ENCODE measurements at places on chromosomes 1 and 21.

GRCh38 chr1:26782521-26783212 lies 5.1 kb upstream of the PIGV start:
- DNase-seq = peak; percentile 38

DNA sequence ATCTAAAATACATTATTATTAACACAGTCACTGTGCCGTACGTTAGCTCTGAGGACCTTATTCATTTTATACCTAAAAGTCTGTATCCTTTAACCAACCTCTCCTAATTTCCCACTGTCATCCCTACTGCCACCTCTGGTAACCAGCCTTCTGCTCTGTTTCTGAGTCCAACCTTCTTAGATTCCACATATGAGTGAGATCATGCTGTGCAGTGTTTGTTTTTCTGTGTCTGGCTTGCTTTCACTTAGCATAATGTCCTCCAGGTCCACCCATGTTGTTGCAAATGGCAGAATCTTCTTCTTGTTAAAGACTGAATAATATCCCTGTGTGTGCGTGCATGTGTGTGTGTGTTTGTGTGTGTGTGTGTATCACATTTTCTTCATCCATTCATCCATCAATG lies 64.2 kb downstream of the ETS2 start:
- no peak for DNase-seq

GRCh38 chr1:55262822-55263221 lies 47.7 kb upstream of the USP24 start:
- DNase-seq = no peak

- DNase-seq = no peak
Measured at GRCh38 chr1:51240084-51240483, 4.0 kb downstream of the RNF11 start.

DNA sequence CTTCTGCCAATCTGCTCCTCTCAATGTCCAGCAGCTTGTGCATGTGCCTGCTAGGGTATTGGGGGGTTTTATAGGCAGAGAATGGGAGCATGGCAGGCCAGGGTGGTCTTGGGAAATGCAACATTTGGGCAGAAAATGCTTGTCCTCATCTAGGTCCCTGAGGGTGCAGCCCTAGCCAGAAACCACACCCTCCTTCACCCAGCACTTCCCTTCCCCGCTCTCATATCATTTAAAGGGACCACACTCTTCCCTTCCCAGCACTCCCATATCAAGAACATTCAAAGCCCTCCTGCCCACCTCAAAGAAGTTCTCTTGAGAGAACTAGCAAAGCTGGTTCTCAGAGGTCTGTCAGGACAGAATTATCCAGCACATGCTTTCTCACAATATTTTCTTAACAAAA lies 62.1 kb downstream of the HSD3B1 start:
- peak; percentile 43 for DNase-seq

DNA sequence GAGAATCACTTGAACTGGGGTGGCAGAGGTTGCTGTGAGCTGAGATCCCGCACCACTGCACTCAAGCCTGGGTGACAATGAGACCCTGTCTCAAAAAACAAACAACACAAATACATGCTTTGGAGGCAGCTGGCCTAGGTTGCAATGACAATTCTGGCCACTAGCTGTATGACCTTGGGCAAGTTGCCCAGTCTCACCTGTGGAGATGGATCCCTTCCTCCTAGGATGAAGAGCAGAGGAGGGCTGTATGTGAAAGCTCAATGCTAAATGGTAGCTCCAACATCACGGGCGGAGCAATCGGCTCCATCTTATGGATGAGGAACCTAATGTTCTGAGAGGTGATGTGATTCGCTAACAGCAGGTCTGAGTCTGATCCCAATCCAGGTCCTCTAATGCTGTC lies 20.6 kb downstream of the ADORA1 start:
- DNase-seq = no peak

DNA sequence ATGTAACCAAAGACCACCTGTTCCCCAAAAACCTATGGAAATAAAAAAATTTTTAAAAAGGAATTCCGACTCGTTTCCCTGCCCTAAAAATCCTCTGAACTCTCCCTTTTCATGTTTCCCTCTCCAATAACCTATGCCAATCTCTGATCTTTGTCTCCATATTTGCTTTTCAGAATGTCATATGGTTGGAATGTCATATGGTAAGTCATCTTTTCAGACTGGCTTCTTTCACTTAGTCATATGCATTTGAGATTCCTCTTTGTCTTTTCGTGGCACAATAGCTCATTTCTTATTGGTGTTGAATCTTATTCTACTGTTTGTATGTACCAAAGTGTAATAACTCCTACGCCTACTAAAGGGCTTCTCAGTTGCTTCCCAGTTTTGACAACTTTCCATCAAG lies 117.5 kb downstream of the BACH1 start:
- no peak for DNase-seq

DNA sequence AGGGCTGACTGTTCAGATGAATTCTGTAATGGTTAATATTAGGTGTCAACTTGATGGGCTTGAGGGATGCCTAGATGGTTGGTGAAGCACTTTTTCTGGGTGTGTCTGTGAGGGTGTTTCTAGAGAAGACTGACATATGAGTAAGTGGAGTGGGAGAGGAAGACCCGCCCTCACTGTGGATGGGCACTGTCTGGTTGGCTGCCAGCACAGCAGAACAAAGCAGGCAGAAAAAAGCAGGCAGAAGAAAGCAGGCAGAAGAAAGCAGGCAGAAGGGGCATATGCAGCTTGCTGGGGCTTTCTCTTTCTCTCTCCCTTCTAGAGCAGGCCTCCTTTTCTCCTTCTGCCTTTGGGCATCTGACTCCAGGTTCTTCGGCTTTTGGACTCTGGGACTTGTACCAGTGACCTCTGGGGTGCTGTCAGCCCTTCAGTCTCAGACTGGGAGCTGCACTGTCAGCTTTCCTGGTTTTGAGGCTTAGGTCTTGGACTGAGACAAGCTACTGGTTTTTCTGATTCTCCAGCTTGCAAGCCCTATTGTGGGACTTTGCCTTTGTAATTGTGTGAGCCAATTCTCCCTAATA lies 42.9 kb upstream of the CD2 start:
- no peak for DNase-seq

DNA sequence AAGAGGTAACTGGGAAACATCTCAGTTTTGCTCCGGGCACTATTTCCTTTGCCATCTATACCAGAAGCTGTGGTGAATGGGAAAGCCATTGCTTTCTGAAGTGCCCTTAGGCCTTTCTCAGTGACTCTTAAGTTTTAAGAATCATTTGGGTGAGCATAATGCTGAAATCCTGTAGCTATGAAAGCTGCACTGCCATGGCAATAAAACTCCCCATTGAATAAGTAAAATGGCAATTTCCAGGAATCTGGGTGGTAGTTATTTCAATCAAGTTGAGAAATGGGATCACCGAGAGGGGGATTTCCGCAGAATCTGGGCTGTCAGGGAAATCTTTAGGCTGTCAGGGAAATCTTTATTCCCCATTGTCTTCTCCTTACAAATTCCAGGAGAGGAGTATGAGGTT lies 26.8 kb upstream of the MACF1 start:
- DNase-seq = no peak

DNA sequence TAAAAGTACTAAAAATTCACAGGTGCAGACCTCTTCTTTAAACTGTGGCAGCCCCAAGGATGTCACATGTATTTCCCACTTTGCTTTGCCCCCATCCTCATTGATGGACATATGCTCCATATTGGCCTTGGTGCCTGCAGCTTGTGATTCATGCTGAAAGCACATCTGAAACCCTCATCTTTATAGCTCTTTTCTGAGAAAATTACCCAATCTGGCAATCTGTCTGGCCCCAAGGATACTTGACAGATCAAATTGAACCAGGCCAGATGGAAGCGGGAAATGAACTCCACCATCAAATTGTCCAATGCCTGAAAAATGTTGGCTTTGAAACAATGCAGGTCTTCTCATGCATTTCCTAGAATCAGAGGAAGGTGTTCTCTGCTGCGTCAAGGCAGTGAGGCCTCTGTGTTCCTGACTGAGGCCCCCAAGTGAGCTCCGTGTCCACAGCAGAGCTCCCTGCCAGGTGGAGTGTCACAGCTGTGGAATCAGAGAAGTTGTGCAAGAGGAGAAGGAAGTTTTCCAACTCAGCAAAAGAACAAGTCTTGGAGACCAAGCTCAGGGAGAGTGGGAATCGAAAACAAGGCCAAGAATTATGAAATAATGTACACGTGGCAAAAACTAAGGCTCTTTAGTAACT lies 323.7 kb downstream of the PLPP3 start:
- DNase-seq = peak; percentile 86

DNA sequence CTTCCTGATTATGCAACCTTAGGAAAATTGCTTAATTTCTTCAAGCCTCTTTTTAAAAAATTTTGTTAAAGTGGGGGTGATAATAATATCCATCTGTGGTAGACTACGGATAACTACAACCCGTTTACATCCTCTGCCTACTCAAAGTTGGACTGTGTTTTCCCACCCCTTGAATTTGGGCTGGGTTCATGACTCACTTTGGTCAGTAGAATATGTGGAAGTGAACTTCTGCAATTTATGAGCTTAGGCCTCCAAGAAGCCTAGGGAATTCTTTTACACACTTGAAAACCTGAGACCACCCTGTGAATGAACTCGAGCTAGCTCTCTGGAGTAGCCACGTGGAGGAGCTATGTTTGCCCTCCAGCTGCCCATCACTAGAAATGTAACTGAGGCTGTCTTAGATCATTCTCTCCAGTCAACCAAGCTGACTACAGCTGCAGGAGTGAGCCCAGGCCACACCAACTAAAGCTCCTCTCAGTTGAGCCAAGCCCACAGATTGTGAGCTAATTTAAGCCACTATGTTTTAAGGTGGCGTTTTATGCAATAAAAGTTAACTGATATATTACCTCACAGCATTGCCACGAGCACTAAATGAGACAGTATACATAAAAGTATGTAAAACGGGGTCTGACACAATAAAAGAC lies 29.6 kb upstream of the CACHD1 start:
- DNase-seq = peak; percentile 56

- peak; percentile 48 for DNase-seq
Measured at GRCh38 chr21:14686466-14687267, 140.6 kb upstream of the SAMSN1 start.

DNA sequence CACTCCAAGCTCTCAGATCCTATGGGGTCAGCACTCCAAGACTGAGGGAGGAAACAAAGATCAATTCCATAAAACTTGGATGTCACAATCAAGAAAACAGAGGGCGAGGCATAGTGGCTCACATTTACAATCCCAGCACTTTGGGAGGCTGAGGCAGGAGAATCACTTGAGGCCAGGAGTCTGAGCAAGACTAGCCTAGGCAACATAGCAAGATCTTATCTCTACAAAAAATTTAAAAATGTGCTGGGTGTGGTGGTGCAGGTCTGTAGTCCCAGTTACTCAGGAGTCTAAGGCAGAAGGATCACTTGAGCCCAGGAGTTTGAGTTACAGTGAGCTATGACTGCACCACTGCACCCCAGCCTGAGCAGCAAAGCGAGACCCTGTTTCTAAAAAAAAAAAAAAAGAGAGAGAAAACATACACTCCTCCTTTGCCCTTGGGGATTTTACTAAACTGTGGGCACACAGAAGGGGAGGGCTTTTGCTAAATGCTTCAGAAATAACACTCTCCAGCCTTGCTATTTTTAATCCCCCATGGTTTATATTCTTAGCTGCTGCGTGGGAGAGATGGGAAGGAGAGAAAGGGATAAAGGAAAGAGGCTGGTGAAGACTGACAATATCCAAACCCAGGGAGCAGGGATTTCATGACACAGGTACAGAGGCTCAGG lies 18.1 kb downstream of the ARHGEF2 start:
- no peak for DNase-seq

- DNase-seq = peak; percentile 29
Measured at GRCh38 chr1:175376194-175376593, 183.6 kb upstream of the KIAA0040 start.

GRCh38 chr1:6459850-6460265 lies 6.1 kb downstream of the TNFRSF25 start:
- no peak for DNase-seq

- no peak for DNase-seq
Measured at GRCh38 chr1:236287757-236288619, 6.2 kb upstream of the ERO1B start.

DNA sequence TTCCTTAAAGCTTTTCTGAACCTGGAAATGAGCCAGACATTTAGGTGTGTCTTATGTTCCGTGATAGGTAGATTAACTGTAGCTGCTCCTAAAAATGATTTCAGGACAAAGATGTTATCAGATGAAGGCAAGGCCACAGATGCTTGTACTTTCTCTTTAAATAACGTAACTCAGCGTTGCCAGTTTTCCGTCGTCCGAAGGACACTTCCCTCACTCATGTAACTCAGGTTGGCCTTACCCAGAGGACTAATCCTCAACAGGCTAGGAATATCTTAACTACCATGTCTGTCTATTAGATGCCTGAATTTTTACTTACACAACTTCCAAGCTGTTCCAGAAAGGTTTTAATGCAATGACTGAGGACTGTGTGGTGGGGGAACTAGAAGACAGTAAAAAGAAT lies 35.4 kb upstream of the FAM89A start:
- no peak for DNase-seq

DNA sequence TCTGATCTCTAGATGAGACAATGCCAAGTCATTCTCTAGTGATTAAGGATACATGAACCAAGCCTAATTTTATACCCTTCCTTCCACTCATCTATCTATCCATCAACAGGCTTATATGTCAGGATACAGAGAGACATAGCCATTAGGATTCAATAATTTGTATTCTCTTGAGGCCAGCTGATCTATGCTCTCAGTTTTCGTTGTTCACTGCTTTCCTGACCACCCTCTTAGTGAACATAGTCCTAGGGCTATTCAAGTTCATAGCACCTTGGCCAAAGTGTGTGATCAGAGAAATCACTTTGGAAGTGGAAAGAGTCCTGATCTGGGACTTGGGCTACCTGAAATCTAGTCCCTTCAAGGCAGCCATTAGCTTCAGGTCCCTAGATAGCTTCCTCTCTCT lies 4.2 kb upstream of the KPRP start:
- DNase-seq = no peak

DNA sequence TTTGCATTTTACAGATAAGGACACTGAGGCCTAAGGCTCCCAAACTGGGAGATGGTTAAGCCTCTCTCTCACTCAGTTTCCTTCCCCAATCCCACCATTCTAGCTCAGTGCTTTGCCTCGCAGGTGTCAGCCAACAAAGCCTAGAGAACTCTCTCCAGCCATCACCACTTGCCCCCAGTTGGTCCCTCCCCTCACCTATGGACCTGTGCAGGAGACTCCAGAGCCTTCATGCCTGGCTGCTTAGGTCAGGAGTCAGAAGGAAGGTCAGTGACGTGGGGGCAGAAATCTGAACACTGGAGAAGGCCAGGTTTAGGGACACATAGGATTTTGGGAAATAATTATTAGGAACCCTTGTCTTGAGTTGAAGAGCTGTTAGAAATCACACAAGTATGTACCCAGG lies 295.3 kb downstream of the PTPRU start:
- DNase-seq = no peak

- DNase-seq = peak; percentile 32
Measured at GRCh38 chr1:36306210-36306901, at the start of gene SH3D21. TSS of gene SH3D21 (plus strand) at chr1:36306368. CDS start at chr1:36306421, 53 bp downstream.

DNA sequence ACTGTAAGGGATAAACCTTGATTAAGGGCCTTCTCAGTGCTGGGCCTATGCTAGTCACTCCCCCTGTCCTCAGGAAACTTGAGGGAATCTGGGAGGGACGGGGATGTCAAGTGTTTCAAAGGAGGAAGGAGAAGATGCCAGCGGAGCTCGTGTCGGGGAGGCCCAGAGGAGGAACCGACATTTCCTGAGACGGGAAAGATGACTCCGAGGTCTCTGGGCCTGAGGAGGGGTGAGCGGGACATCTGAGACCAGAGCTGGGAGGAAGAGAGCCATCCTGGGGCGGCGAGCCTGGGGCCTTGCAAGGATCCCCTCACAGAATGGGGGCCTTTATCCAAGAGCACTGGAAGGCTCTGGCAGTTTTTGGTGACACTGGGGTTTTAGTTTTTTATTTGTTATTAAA lies 10.4 kb downstream of the SLC66A1 start:
- DNase-seq = no peak

- DNase-seq = no peak
Measured at GRCh38 chr1:233668146-233668724, 54.3 kb downstream of the KCNK1 start.

Measured in MV-4-11 (cell line).